ENCODE measurements at places on chromosomes 5 and 9.

- DNase-seq: no peak
Observed at GRCh38 chr9:134887686-134888602, 7.3 kb downstream of the FCN2 start.

DNA sequence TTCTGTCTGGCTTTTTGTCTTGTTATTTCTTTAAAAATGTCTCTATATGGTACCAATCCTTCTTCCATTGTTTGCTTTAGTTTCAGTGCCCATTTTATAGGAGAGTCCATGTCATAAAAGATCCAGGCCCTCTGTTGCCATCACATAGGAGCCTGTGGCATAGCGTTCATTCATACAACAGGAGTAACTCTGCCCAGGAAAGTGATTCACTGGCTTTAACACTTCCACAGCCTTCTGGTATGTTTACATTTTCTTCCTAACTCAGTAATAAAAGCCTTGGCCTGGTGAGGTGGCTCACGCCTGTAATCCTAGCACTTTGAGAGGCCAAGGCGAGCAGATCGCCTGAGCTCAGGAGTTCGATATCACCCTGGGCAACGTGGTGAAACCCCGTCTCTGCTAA lies 519.3 kb upstream of the PTGER4 start:
- DNase-seq: no peak

DNA sequence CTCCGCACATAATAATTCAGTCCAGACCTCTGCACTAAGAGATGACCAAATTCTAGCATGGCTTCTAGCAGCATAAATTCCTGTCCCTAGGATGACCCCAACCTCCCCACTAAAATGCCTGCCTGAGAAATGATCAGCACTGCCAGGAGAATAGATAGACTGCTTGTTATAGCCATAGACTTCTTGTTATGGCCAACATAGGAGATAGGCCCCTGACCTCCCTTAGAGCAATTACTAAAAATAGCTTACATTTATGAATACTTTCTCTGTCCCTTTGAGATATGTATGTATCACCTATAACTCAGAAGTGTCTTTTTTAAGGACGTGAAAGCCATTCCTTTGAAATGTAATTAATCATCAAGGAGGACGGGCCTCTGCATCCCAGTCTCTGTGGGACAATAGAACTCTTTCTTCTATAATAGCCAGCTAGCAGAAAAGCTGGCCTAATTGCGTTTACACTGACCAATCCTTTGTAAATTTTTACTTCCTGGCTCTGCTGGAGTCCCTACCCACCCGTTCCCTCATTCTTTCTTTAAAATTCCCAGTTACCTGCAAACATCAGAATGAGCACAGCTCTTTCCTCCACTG lies 1002.7 kb downstream of the CDH18 start:
- no peak for DNase-seq

DNA sequence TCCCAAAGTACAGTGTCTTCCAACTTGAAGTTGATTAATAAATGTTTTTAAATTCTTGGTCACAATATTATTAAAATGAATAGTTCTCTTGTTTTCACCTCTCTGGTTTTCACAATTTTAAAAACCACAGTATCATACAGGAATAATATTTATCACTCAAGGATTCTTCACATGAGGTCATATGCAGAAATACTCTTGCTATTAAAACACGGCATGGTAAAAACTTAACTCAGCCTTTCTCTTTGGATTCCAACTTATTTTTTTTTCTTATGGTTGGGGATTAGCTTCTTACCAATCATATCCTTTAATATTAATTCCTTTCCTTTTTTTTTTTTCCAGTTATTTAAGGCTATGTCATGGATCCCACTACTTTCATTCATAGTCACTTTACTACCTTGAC lies 289.4 kb downstream of the ADAMTS6 start:
- no peak for DNase-seq

GRCh38 chr5:95988877-95989276 lies 27.2 kb upstream of the ELL2 start:
- no peak for DNase-seq

DNA sequence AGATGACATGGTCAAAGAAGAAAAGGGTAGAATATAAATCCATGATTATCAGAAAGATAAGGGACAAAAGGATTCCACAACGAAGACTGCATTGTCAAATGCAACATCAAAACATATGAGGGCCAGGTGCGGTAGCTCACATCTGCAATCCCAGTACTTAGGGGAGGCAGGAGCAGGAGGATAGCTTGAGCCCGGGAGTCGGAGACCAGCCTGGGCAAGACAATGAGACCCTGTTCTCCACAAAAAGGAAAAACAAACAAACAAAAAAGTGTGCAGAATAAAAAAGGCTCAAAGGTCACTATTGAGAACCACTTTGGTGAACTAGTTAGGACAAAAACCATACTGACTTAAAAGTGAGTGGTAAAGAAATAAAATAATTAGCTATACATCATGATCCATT lies 60.2 kb upstream of the NR5A1 start:
- DNase-seq: no peak

DNA sequence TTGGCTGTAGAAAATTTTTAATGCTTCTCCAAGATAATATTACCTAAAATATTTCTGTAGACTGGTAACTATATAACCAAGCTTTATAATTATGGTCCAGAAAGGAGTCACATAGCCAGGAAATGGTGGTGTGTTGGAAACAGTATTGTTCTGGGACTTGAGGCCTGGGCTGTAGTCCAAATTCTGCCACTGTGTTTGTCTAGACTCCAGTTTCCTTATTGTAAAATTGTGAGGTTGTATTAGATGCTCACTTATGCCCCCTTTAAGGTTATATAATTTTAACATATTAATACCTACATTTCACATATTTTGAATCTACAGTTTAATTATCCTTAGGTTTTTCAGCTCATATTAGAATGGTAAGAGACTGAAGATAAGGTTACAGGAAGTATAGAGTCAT lies 42.4 kb downstream of the STX17 start:
- DNase-seq: no peak

- DNase-seq: no peak
Observed at GRCh38 chr5:170760113-170760512, 23.4 kb upstream of the GABRP start.

DNA sequence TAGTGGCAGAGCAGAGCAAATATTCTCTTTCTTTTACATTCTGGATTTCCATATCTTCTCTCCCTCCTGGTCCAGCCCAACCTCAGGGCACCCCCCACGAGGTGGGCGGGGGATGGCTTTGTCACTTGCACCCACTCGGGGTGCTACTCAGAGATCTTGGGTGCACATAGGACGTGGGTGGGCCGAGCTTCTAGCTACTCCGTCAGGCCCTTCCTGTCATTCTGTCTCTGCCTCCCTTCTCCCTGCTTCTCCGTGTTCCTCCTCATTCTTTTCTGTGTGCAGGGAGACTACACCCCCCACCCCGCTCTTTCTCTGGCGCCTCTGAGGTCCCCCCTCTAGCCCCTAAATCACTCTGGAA lies 19.5 kb downstream of the PCDHGC5 start:
- DNase-seq: no peak

- DNase-seq: no peak
Observed at GRCh38 chr5:156329171-156329611, 2.2 kb downstream of the SGCD start.

DNA sequence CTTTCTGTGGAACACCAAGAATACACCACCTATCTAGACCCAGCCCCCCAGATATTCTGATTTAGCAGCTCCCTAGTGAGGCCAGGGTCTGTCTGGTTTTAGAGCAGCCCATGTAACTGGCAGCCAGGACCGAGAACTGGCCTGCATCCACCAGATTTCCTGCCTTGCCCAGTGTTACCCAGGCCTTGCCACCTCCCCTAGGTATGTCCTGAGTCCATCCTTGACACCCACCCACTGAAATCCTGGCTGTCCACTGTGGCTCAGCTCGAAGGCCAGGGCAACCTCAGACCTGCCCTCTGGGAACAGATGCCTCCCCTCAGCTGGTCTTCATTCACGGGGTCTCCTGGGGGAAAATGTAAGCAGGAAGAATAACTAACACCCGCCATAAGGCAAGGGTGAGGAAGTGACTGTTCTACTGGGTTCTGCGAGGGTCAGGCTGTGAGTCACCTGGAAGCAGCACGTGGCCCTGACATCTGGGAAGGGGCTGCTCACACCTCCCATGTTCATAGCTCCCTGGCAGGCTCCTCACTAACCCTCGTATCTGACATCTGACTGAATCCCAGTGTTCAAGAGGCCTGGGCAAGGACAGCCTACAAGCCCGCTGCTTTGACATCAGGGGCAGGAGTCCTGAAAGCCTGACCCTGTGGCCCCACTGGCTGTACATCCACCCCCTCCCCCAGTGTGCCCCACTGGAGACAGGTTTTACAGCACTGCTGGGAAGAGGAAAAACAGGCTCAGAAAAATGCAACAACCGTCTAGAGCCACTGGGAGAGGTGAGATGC lies 72.7 kb downstream of the SEMA4D start:
- DNase-seq: no peak

- DNase-seq: no peak
Observed at GRCh38 chr5:130324953-130325671, 420.8 kb downstream of the CHSY3 start.

DNA sequence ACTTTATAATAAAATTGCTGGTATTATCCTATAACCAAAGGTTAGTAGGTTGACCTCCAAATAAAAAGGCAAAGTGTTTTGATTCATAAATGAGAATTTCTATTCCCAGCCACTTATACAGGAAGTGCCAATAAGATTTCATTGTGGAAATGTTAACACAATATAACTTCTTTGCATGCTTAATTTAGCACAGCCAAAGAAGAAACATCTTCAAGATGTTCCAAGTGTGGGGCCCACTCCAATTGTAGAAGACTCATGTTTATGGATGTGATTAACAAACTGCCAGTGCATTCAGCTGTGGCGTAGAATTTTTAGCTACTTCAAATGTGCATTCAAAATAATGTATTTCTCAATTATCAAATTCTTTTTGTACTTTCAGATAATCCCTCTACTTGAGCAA lies 402.3 kb downstream of the DEPDC1B start:
- no peak for DNase-seq

GRCh38 chr9:122402403-122402871 lies 31.6 kb downstream of the PTGS1 start:
- no peak for DNase-seq

- no peak for DNase-seq
Observed at GRCh38 chr5:149047462-149047861, 15.4 kb downstream of the SH3TC2 start.

GRCh38 chr9:136527721-136528710 lies 17.8 kb downstream of the NOTCH1 start:
- peak; percentile 38 for DNase-seq

DNA sequence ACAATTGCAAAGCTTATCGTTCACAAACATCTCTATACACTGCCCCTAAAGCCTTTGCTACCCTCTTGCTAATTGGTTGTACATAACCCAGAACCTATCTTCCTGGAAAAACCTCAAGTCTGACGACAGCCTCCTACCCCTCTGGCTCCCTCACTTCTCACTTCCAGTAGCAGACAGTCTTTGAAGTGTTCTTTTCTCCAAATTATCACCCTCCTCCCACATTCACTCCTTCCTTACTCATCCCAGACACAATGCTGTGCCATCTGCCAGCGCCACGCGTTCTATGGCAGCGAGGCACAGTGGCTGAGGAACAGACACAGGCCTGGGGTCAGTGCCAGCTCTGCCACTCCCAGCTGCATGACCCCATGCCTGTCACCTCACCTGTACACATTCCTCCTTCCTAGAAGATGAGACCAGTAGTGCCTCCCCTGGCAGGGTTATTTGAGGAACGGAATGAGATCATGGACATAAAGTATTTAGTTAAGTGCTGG lies 27.7 kb downstream of the CLTA start:
- no peak for DNase-seq

- DNase-seq: no peak
Observed at GRCh38 chr9:119074017-119074416, 295.2 kb downstream of the BRINP1 start.

DNA sequence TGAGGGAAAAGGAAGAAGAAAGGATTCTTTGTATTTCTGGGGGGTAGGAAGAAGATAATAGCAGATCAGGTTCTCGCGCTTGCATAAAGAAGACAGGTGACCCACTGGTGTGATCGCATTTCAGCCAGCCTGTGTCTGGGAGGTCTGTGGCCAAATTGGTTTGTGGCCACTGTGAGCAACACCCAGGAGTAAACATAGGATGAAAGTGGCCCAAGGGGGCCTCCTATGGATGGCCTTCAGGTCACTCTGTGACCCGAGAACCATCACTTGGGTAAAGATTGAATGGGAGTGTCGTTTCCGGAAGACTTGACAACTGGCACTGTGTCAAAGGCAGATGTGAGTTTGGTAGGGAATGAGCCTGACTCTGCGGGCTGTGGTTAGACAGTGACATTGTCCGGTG lies 34.2 kb downstream of the RAI14 start:
- no peak for DNase-seq

GRCh38 chr5:168334280-168334679 lies 42.8 kb downstream of the WWC1 start:
- DNase-seq: no peak

DNA sequence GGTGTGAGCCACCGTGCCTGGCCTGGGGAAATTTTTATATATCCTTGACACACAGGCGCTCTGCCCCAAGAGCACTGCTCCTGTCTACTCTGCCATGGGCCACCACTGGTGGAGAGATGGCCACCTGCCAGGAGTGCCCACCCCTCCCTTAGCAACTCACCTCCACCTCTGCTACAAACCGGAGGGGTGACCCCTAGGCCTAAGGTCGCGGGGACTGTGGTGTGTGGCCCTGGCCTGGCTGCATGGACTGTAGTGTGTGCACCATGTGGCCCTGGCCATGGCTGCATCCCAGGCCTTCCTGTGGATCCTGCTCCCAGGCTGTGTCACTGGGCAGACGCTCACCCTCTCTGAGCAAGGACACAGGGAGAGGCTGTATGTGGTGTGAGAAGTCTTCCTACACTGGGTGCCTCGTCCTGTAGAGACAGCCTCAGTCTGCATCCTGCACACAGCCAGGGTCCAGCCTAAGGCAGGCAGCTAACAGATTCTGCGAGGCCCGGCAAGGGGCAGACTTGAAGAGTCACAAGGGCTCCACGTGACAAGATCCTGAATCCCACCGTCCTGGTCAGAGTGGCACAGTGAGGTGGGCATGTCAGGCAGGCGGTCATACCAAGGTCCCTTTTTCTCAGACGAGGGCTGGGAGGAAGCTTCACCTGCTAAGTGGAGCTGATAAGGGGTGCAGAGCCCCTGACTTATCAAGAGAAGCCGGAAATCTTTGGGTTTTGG lies 10.3 kb downstream of the NINJ1 start:
- DNase-seq: no peak

DNA sequence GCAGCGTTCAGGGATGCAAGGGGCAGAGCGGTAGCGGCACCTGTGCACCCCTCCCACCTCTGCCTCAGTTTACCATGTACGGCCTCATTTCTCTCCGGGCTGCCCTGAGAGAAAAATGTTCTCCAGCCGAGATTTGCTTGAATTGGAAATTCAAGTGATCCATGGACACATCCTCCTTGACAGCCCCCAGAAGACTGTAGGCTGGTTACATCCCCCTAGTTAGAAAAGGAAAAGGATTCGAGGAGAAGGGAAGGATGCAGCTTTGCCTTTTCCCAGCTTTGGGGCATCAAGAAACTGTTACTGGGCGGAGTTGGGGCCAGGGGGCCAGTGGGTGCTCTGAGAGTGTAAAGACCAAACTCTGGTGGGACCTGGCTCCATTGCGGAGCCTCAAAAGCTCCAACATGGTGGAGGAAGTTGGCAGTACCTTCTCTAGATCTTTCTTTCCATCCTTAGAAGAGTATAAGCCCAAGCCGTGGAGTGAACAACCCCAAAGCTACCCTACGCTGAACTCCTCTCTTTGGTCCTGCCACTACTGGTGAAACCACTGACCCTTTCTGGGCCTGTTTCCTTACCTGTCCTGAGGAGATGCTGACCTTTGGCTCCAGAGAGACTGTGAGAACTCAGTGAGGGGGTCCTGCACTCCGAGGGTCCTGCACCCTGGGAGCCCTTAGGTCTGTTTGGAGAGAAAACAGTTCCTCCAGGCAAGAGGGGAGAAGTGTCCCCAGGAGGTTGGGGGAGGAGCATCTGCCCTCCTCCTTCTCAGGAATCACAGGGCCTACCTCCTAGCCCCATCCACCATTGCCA lies 1.0 kb upstream of the BARX1 start:
- DNase-seq: no peak

Measured in HAP-1 (cell line).